ENCODE measurements at places on chromosomes 11 and 22.

GRCh38 chr11:76610871-76611475 lies 59.6 kb downstream of the LRRC32 start:
- DNase-seq: peak; percentile 41

DNA sequence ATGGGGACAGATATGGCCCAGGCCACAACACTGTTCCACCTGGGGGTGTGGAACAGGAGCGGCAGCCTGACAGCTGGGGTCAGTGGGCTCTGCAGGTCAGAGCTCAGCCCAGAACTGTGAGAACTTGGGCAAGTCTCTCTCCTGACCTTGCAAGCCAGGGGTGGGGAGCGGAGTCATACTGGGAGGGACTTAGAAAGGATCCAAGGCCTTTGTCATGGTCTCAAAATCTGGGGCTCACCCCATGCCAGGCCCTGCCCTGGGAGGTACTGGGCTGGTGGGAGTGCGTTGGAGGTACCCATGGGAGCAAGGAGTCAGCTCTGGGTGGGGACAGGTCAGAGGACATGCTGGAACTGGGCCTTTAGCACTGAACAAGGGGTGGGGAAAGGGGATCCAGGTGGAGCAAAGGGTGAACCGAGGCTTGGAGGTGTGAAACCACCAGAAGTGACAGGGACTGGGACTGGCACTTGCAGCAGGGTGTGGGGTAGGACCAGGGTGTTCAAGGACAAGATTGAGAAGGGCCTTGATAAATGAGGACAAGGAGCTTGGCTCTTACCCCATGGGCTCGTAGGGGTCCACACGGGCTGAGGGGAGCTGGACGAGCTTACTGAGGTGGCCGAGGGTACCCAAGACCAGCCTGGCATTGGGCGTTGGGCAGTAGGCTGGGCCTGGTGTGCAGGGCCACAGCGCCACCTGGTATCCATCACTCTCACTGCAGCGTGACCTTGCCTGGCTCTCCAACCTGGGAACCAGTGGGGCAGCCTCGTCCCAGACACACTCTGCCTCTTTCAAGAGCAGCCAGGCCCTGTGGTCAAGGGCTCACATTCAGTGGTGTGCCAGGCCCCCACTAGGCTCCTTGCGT lies 7.4 kb upstream of the PMM1 start:
- DNase-seq: peak; percentile 65

DNA sequence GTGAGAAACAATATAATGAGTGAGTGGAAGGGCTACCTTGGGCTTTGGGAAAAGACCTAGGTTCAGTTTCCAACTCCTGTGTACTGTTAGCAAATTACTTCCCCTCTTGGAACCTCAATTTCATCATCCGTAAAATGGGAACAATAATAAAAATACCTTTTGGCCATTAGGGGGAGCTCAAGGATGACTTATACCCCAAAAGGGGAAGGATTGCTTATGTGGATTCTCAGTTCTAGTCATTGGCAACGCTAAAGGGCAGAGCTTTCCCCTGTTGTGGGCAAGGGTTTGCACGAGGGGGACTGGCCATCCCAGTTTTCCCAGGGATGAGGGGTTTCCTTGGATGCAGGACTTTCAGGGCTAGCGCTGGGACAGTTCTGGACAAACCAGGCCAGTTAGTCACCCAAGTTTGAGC lies 3.1 kb upstream of the COMMD9 start:
- no peak for DNase-seq

- no peak for DNase-seq
These were observed 4.8 kb downstream of the PPME1 start for GRCh38 chr11:74175920-74176319.

DNA sequence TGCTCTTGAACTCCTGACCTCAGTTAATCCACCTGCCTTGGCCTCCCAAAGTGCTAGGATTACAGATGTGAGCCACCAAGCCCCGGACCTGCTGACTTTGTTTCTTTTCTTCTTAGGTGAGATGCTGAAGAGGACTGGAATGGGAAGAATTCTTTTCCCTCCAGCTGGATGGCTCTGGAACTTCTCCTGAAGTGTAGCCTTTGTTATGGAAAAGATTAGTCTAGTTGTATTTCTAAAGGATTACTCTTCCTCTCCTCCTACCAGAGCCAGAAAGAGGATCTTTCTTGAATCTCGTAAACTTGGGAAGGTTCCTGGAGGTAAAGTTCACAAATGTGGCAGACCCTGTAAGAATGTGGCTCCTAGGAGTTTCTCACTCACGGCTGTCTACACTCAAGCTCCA lies 95.4 kb upstream of the LARGE1 start:
- DNase-seq: no peak

GRCh38 chr11:116233561-116233960 lies 539.2 kb downstream of the BUD13 start:
- no peak for DNase-seq

GRCh38 chr22:39534591-39535356 lies 2.2 kb upstream of the RPS19BP1 start:
- DNase-seq: peak; percentile 83

DNA sequence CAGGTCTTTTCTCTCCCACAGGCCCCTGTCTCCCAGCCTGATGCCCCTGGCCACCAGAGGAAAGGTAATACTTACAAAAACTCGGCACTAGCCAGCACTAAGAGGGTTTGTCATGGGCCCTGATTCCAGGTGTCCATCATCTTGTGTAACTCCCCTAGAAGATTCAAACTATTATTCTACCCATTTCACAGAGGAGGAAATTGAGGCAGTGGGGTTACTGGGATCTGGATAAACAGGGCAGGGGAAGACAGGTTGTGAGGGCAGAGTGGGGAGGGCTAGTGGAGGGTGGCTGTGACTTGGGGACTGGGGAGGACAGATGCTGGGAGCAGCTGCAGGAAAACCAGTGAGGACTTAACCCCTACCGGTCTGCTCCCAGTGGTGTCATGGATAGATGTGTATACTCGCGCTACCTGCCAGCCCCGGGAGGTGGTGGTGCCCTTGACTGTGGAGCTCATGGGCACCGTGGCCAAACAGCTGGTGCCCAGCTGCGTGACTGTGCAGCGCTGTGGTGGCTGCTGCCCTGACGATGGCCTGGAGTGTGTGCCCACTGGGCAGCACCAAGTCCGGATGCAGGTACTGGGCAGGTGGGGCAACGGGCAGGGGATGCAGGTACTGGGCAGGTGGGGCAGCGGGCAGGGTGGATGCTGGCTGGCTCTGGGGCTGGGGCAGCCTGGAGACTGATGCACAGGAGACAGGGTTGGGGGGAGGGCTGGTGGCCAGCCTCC lies 1.2 kb downstream of the VEGFB start:
- DNase-seq: no peak
